ENCODE measurements at places on chromosomes 3 and 15.

GRCh38 chr3:9149566-9149965 is 99.9 kb downstream of the SRGAP3 start:
- DNase-seq: no peak

- no peak for DNase-seq
Measured at GRCh38 chr3:181764544-181764943, 52.8 kb downstream of the SOX2 start.

- DNase-seq: no peak
Measured at GRCh38 chr3:66453651-66454463, 47.0 kb downstream of the LRIG1 start.

DNA sequence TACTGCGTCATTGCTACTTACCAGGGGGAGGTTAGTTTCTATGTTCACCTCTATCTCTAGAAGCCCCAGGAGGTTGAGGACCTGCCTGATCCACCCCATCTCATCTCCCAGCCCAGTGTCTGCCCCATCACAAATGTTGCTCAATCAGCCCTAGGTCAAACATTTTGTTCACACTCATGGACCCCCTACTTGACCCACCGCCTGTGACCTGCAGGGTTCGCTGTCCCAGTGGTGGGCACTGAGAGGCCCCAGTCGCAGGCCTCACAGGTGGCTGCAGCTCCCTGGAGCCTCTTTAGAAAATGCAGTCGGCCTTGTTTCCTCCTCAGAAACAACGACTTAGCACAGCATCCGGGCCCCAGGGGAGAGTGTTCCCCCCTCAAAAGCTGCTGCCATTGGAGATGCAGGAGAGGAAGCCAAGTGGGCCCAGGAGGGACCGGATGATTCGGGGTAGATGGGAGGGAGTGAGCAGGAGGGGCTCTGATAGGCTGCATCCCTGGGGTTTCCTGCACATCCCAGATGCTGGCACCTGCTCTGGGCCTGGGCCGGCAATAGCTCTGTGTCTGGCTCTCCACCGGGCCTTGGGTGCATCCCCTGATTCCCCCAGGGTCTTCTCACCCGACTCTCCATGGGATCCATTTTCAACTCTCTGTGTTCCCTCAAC is 18.4 kb upstream of the INSYN1 start:
- DNase-seq: no peak

DNA sequence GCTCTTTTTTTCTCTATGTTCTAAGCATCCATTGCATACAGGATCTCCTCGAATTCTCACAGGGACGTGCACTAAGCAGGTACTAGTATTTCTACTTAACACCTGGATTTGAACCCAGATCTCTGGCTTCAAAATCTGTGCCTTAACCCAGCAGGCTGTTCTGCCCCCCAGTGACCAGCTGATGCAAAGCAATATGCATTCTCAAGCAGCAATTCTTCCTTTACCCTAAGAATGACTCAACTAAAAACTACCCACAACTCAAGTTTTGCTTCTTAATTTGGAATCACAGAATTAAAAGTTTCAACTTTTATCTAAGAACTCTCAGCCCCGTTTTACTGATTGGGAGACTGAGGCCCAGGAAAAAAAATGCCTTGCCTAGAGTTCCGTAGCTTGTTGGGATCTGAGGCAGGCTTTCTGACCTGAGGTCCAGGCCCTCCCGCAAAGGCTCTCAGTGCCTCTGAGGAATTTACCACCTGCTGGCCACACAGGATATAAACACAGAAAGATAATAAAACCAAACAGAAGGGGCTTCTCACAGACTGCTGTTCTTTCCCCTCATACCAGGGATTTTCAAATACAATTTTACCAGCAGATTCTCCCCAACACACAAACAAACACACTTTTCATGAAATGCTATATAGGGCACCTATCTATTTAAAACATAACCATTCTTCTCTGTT is 115.4 kb upstream of the RAD18 start:
- DNase-seq: no peak

DNA sequence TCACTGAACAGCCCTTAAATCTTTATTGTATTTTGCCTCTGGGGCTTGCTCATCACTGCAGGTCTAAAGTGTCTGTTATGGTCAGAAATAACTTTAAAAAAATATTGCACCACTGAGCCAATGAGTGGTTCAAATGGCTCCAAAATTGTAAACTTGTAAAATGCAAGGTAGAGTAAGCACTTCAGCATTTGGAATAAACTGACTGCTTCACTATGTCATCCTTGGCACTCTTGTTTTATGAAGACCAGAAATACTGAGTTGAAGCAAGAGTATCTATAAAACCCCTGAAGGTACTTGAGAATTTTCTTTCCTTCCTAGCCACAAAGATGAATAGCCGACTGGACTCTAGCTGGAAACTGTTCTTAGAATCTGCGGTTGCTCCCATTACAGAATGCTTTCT is 390.3 kb upstream of the DPH6 start:
- no peak for DNase-seq

DNA sequence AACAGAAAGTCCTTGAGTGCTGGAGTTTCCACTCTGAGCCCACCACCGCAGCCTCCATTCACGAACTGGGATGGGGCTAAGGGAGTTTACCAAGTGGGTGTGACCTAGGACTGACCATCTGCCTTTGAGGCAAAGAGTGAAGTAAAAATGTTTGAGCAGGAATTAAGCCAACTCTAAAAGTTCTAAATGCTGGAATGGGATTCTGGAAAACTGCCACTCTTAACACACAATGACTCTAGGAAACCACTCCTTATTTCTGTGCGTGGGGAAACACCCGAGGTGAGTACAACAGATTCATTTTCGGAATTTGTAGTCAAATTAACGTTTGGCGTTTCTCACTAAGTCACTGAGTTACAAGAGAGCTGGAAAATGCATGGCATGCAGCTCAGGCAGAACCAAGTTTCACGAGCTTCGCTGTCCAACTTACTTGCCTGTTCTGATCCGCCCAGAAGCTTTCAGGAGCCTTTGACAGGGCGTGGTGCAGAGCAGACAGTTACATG is 31.6 kb downstream of the ISL2 start:
- no peak for DNase-seq

GRCh38 chr3:33001889-33002288 is 50.4 kb downstream of the CCR4 start:
- no peak for DNase-seq

DNA sequence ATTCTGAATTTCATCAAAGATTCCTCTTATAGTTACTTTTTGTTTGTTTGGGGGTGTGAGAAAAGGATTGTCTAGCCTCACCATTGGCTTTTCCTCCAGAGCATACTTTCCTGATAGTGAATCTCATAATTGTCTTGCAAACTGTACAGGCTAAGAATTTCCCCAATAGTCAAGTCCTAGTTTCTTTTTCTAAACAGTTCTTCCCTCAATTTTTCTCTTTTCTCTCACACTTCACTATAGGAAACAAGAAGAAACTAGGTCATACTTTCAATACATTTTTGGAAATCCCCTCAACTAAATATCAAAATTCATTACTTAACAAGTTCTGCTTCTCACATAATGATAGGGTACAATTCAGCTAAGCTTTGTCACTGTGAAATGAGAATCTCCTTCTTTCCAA is 241.9 kb downstream of the IL20RB start:
- no peak for DNase-seq

- DNase-seq: no peak
Measured at GRCh38 chr15:89799011-89799911, 15.4 kb downstream of the ANPEP start.

- no peak for DNase-seq
Measured at GRCh38 chr3:31562525-31562924, 29.8 kb downstream of the STT3B start.

GRCh38 chr15:57657619-57658018 is 48.9 kb upstream of the POLR2M start:
- no peak for DNase-seq

GRCh38 chr3:153970741-153971347 is 150.3 kb upstream of the ARHGEF26 start:
- no peak for DNase-seq

- no peak for DNase-seq
Measured at GRCh38 chr15:57432141-57432741, 55.9 kb downstream of the CGNL1 start.

- DNase-seq: no peak
Measured at GRCh38 chr3:172065967-172066762, 26.8 kb downstream of the FNDC3B start.

GRCh38 chr15:70235347-70235746 is 137.6 kb upstream of the TLE3 start:
- DNase-seq: no peak

Data from T1000 (cell line).